ENCODE measurements at places on chromosomes 6 and 20. TPM values are rescaled to one million over a fixed set of nuclear protein-coding genes. Genes with fewer than 3 reads are reported as not detected.

The SMLR1 gene
- total RNA-seq: not detected

- no peak for DNase-seq
Observed at GRCh38 chr6:17035257-17036064, 66.4 kb upstream of the STMND1 start.

DNA sequence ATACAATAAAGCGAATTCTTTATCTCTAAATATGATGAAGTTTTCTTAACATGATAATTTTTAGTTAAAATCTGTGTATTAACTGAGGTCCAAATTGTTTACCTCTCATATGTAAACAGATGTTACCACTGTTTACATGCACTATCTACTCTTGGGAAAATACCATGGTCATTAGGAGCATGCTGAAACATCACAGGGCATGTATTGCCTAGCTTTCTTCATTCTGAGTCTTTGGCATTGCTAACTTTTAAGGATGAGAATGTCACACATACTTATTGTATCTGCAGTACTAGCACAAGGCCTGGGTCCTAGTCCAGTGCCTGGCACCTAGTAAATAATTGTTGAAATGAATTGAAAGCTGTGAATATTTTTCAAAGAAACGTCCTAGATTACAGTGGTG is 20.6 kb downstream of the SMPDL3A start:
- DNase-seq: no peak

- DNase-seq: no peak
Observed at GRCh38 chr6:20366082-20366830, 35.4 kb upstream of the E2F3 start.

GRCh38 chr6:6008089-6008647 is 1.4 kb upstream of the NRN1 start:
- no peak for DNase-seq

The MDN1 gene
- total RNA-seq: 27.0 TPM

DNA sequence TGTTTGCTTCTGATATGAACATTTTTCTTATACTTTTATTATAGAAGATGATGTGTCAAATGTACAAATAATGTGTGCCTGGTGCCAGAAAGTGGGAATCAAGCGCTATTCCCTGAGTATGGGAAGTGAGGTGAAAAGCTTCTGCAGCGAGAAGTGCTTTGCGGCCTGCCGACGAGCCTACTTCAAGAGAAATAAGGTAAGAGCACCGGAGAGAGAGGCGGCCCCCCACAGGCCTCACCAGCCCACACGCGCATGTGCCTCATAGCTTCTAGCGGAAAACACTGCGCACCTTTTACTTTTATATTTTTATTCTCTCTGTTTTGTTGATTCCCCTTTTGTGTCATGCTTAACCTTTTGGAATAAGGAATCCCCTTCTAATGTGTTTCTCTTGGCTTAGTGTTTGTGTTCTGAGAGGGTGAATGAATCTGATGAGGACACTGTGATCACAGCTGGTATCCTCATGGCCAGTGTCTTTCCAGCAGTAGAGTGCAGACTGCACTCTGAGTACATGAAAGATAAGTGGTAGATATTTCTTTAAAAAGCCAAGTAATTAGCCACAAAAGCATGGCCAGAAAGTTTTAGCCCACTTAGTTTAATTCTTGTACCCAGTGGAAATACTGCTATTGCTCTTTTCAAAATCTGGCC is 43.6 kb downstream of the SOBP start:
- no peak for DNase-seq

DNA sequence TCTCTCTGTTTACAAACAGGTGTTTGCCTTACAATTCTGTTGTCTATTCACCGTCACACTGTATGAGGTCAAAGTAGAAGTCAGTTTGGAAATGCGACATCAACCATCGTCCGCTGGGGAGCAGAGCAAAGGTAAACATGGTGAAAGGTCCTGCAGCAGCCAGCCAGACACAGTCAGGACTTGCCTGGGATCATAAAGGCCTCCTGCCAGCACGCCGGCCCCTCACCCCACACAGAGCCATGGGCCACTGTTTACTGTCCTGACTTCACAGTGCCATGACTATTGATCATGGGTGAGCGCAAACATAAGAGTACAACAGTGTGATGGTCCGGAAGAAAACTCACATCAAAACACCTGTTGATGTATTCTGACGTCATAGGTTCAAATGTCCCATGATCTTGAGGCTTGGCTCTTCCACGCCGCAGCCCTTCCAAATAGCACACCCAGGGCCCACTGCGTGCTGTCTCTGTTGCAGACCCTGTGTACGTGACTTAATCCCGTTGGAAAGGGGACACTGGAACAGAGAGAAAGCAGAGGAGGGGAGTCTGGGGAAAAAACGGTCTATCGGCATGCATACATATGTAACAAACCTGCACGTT is 16.9 kb upstream of the PPP1R3G start:
- no peak for DNase-seq

The ADGRF4 gene
- total RNA-seq: 0.07 TPM

GRCh38 chr20:51666126-51666525 is 102.1 kb downstream of the ATP9A start:
- no peak for DNase-seq

DNA sequence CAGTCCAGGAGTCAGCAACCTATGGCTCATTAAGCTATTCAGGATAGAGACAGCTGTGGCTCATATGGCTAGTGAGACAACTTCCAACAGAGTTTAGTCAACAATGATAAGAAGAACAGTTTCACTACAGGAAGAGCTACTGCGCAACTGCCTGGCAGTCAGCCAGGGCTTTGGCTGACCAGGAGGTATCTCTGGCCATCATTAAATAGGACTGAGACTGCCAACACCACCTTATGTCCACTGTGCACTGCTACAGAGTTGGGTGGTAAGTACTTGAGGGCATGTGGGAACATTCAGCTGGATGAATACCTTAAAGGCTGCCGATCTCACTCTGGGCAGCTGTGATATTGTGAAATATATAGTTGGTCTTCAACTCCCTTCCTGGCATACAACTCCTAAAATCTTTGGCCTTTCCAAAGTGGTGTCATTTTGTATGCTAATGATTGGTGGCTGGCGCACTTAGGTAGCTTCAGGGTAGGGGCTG is 52.2 kb upstream of the FAM83C start:
- peak; percentile 16 for DNase-seq

GRCh38 chr6:158808941-158809678 is 10.1 kb downstream of the EZR start:
- DNase-seq: no peak

The STX7 gene
- total RNA-seq: 71.4 TPM

The TCP11 gene
- total RNA-seq: not detected

DNA sequence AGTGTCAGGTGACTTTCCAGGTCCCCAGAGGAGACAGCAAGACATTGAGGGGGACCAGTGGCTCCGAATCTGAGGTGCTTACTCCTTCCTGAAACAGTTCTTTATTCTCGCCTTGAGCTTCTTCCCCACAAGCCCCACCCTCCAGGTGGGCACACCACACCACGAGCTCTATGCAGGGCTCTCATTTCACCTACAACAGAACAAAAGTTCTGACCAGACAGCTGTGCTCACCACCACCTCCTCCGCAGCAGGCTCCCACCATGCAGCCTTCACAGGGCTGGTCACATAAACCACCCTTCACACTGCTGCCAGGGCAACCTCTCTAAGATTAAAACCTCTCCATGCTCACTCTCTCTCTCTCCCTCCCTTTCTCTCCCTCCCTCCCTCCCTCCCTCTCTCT is 384.5 kb upstream of the ARID1B start:
- DNase-seq: no peak

DNA sequence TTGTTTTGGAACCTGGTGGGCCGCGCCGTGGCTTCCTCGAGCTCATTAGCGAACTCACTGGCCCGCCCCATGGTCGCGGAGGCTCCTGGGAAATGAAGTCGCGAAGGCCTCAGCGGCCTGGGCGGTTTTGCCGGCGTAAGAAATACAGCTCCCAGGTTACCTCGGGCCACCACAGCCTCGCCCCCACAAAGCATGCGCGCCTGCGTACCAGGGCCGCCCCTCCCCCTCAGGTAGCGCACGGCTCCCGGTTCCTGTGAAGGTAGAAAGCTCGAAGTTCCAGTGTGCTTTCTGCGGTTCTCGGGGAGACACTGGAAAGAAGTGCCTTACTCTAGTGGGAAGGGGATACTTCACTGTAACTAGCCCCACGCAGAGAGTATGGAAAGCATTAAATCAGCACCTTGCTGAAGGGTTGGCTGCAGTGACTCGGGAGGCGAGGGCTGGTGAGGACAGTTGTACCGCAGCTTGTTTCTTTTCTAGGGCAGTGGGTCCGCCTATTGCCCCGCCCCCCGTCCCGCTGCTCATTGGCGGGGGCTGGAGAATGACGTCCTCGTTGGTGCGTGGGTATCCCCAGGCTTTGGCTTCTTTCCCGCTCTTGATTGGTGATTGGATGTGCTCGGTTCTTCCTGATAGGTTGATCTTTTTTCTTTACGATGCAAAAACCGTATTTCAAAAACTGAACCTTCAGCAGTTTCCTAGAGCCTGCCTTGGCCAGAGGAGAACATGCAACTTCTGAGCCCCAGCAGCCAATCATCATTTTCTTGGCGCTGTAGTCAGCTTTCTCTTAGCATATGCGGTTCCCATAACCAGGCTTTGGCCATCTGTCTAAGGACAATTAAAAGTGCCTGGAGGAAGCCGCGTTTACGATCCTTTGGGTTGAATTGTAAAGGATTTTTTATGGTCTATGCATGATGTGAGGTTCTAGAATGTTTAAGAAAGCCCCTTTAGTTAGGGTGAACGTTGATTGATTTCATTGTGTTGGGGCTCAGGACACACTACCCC is at the start of gene CDK19:
Gene CDK19 (minus strand): TSS at position 59 of the 999 bp plus-strand sequence. CDS start 333 bp downstream, outside the sequence.
- DNase-seq: peak; percentile 98

DNA sequence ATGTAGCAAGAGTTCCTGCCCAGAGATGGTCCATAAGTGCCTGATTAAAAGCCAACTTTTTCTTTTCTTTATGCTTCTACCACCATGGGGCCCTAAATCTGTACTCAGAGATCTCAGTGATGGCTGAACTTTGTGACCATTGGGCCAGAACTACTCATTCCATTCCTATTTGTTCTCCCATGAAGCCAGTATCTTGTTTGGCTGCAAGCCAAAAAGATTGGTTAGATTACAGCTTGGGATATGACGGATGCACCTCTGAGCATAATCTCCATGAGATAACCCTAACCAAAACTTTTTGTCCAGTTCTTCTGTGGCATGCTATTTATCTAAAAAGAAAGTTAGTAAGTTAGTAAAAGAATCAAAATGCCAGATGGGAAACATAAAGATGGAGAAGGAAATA is 72.2 kb downstream of the PLCB4 start:
- no peak for DNase-seq

The GRIK2 gene
- 0.68 TPM for total RNA-seq

- no peak for DNase-seq
Observed at GRCh38 chr6:7200598-7201443, 93.1 kb downstream of the RREB1 start.

- DNase-seq: no peak
Observed at GRCh38 chr6:5051394-5051793, 33.7 kb upstream of the PPP1R3G start.

GRCh38 chr6:167558246-167559177 is 233.6 kb downstream of the TTLL2 start:
- no peak for DNase-seq

- no peak for DNase-seq
Observed at GRCh38 chr20:41427833-41428232, 61.2 kb upstream of the EMILIN3 start.

GRCh38 chr6:65436281-65436680 is 270.7 kb downstream of the EYS start:
- no peak for DNase-seq

The CDSN gene
- total RNA-seq: not detected

DNA sequence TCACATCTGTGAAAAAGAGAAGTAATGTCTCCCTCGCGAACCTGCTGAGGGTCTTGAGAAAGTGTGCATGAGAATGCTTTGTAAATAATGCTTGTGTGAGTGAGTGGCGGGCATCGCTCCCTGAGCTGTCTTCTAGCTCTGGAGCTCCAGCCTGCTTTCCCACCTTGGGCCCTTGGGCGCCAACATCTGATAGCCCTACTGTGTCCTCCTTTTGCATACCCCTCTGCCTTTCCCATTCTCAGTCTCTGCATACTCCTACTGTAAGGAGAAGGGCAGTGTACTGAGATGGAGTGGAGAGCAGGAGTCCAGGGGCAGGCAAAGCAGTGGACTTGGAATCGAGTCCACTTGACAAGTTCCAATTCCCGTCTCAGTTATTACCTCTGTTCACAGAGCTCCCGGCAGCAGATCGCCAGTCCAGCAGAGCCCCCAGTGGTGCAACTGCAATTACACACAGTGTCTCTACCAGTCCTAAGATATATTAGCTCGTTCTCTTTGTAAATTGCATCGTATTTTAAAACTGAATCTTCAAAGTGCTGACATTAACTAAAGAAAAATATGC is 847 bp upstream of the NCR2 start:
- DNase-seq: no peak

The SNAP25 gene
- 0.53 TPM for total RNA-seq

The SMOC2 gene
- total RNA-seq: 19.1 TPM

The SOD2 gene
- total RNA-seq: 896 TPM

DNA sequence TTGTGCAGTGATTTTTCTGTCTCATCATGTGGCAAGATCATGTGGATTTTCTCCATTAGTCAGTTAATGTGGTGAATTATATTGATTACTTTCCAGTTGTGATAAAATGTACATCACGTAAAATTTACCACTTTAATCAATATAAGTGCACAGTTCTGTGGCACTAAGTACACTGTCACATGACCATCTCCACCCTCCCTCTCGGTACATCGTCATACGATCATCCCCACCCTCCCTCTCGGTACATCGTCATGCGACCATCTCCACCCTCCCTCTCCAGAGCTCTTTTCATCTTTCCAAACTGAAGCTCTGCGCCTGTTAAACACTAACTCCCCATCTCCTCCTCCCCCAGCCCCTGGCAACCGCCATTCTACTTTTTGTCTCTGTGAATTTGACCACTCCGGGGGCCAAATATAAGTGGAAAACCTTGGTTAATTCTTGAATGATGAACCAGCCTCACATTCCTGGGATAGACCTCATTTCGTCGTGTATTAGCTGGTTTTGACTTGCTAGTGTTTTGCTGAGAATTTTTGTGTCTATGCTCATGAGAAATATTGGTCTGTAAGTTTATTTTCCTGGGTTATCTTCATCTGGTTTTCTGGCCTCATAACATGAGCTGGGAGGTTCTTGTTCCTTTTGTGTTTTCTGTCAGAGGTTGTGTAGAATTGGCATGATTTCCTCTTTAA is 10.8 kb downstream of the NTSR1 start:
- no peak for DNase-seq

GRCh38 chr6:61817716-61818115 is 468.3 kb downstream of the KHDRBS2 start:
- DNase-seq: no peak

- DNase-seq: peak; percentile 49
Observed at GRCh38 chr6:3849681-3850450, 693 bp downstream of the FAM50B start.

- no peak for DNase-seq
Observed at GRCh38 chr20:3235666-3236324, 3.2 kb downstream of the SLC4A11 start.

GRCh38 chr6:41555326-41556300 is 9.4 kb downstream of the FOXP4 start:
- no peak for DNase-seq

Measured in heart right ventricle (tissue), 16 donors.